ENCODE measurements at places on chromosomes 5 and 9.

- no peak for DNase-seq
Observed at GRCh38 chr5:143708672-143709071, 103.3 kb upstream of the HMHB1 start.

DNA sequence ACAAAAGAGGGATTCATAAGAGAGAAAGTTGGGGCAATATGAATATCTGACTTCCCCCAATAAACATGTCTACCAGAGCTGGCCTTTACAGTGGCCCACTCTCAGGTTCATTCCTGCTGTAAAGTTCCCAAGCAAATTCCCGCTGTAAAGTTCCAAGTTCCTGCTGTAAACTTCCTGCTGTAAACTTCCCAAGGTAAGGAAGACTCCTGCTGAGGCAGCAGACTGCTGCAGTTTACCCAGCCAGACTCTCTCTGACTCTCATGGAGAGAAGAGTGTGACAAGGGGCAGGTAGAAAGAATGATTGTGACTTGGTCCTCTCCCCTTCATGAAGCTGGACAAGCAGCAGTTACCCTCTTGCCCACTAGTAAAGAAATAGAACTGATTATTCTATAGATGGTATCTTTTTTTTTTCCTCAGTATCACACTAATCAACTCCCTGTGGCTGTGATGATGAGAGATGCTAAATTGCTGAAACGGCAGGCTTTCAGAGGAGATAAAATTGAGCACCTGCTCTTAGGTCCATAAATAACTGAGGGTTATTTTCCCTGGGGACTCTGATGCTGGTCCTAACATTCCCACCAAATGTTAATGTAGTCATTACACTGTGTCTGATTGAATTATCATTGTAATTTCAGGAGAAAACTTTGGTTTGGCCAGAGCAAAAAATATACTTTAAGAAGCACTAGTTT is 220.4 kb downstream of the PARP8 start:
- no peak for DNase-seq

GRCh38 chr5:85538362-85538761 is 1079.4 kb upstream of the COX7C start:
- DNase-seq: no peak

DNA sequence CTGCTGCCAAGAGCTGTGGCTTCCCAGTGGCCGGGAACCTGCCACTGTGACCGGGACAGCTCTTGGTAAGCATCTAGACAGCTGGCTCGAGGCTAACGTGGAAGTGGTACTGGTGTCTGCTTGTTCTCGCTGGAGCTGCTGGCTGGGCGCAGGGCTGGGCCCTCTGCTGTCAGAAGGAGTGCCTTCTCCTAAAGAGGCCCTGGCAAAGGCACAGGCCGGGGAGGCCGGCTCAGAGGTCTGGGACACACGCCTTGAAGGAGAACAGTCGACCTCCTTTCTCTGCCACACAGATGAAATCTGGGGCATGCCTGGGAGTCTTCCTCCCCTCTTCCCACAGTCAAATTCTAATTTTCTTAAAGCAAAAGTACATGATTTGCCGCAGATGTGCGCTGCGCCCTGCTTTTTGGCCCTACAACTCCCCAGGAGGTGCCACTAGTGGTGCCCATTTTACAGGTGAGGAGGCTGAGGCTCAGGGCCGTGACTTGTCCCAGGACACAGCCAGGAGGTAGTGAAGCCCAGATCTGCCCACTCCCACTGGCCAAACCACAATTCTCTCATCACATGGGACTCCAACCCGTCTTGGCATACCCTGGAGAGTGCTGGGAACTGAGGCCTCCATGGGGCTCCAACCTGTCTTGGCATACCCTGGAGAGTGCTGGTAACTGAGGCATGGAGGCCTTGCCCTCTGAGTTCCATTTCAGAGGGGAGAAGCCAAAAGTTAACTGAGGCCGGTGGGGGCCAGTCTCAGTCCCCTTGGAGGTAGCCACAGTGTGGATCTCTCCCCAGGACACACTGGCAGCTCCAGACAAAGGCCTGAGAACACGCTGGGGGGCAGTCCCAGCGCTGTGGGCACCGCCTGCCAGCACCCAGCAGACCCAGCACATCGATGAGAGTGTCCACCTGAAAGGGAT is 12.0 kb upstream of the RXRA start:
- no peak for DNase-seq

DNA sequence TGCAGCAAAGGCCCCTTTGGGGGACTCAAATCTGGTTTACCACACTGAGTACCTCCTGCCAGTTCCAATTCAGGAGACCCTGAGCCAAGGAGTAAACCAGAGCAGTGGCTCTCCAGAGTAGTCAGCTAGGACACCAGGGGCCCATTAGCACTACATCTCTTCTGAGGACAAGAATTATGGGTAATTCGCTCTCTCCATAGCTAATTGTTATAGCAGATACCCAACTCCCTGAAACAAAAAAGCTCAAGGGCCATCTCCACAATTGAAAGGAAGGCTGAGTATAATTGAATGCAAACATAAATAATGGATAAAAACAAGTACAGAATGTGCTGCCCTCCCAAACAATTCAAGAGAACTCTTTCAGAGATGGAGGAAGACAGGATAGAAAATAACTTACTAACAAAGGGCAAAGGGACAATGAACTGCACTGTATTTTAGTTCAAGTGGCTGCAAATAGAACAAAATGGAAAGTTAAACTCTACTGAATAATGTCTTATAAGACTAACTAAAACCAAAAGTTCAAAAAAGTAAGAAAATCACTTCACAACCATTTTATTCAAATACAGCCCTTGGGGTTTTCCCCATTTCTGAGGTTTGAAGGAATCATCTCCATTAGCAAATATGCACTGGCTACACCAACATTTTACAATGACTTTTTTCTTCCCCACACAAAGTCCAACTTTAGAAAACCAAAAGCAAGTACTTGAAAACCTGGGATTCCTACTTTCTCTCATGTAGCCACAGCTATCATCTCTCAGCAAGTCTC is 118.8 kb downstream of the SIL1 start:
- no peak for DNase-seq

DNA sequence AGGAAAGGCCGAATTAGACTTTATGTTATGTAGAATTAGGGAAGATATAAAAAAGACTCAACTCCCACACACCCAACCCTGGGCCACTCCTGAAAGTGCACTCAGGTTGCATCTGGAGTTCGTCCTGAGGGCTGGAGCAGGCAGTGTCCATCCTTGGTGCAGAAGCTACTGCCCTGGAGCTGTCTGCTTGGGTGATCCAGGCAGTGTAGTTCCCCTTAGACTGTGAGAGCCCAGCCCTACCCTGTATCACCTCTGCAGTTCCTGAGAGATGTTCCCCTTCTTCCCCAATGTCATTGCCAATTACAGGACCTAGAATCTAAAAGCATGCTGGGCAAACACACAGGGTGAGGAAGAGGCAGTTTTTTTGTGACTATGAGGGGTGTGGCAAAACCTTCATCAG is 368.3 kb upstream of the ST8SIA4 start:
- DNase-seq: no peak

- no peak for DNase-seq
Observed at GRCh38 chr5:56941981-56942380, 9.9 kb downstream of the MIER3 start.
